Activated T-cell treated with anti-CD3 and anti-CD28 coated beads, Interleukin-2, amount 50 U/mL, for 4 hours (primary cell): ENCODE measurements at places on chromosomes 2 and 18.

- no peak for DNase-seq
Measured at GRCh38 chr2:120257522-120257921, 4.9 kb downstream of the RALB start.

GRCh38 chr2:197857476-197858107 is 53.2 kb downstream of the PLCL1 start:
- no peak for DNase-seq

GRCh38 chr2:203623096-203623495 is 83.3 kb upstream of the CD28 start:
- no peak for DNase-seq

DNA sequence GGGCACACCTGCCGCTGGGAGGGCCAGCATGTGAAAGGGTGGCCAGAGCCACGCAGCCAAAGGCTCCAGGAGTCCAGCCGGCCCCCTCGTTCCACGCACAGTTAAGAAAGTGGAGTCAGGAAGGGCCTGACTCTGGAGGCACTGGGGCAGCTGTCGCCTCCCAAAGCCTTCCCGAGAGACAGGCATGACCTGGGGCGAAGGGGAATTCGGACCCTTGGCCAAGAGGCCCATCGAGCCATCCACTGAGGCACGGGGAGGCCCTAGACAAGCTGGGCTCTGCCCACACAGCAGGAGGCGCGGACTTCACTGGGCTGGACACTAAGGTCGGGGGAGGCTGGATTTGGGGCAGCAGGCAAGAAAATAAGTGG is 38.5 kb upstream of the SNED1 start:
- no peak for DNase-seq

GRCh38 chr2:223855426-223855825 is 18.0 kb upstream of the AP1S3 start:
- no peak for DNase-seq

DNA sequence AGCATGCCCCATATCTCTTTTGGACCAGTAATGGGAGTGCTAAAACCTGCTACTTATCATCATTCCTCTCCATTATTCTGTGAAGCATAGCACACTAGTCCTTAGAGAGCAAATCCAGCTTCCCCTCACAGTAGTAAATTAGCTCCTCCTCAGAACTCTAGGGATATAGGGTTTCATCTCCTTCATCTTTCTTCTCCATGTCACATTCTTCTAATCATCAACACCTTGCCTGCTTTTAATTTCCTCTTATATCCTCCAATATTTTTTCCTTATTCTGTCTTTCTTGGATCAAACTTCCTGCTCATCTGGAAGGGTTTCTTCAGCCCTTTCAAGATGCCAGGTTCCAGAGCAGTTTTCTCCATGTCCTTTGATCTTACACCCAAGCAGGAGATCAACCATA is 321.4 kb upstream of the ACVR2A start:
- no peak for DNase-seq

GRCh38 chr2:138948070-138948539 is 167.9 kb upstream of the NXPH2 start:
- DNase-seq = no peak

DNA sequence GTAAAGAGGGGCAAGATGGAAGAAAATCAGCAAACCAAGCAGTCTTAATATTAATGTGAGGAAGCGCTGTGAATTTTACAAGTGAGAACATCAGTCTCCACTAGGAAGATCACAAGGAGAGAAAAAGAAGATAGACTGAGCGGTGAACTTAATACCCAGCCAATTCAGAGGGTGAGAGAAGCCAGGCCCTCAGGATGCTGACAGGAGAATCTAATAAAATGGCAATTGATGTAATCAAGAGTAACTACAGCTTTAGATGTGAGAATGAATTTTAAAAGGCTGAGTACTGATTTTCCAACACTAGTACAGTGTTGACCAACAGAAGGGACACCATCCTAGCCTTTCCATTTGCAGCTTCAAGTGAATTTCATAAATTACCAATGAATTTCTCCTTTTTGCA is 35.7 kb upstream of the SIX2 start:
- no peak for DNase-seq

DNA sequence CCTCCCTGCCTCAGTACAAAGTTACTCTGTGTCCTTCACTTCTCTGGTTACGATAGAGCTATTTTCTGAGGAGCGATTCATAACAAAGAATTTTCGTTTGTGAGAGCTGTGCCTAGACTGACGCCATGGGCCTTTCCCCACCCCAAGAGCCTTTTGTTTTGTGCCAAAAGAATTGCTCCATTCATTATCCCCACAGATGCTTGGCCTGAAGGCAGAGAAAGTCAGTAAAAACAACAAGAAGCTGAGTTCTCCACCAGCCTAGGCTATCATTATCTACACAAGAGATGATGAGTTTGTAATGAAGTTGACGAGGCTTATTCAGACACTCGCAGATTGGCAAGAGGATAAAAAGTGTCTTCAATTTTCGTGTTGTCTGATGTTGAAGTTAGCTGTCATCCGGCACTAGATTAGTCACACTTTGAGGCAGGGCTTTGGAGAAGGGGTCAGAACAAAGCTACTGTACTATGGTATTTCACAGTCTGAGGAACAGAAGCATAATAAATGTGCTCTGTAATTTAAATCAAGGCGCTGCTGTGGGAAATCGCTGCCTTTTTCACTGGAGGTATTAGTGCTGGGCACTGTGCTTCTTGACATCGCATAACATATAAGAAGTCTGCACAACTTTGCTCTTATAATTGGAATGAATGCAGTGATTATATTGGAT is 278.4 kb upstream of the FIGN start:
- no peak for DNase-seq

DNA sequence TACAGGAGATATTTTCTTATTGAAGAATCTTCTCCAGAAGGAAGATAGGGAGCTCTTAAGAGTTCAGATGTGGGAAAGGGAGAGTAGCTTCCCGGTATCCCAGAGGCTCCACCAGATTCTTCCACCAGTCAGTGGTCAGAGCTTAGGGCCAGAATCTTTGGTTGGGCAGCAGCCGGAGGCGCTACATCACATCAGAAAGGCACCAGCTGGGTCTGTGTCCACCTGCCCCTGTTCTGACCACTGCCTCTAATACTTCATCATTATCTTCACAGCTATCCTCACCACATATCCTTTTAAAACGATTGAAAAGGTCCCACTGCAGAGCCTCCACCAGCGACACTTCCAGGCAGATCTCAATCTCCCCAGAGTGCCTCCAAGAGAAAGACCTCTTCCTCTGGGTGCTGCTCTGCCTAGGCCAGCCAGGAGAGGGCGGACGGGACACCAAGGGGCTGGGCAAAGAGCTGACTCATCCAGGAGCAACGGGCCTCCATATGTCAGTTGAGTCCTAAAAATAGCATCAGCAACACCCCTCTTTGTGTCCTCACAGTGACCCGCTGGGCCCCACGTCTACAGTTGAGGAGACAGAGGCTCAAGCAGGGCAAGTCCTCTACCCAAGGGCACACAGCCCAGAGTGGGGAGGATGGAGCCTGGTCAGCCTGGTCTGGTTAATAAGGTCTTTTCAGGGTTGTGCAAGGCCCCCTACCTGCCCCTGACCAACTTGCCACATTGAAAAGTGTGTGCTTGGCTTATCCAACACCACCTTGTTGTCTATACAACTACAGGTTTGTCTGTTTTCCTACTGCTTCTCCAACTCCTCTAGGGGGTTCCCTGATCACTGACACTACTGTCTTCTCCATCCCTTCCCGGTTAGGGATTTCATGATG is 81.2 kb downstream of the ADD2 start:
- DNase-seq = no peak
